ENCODE measurements at places on chromosomes 7 and 10. TPM values are rescaled to one million over a fixed set of nuclear protein-coding genes. Genes with fewer than 3 reads are reported as not detected.
A peak's percentile ranks its signal among the peaks of the same experiment; 100 is the strongest.

DNA sequence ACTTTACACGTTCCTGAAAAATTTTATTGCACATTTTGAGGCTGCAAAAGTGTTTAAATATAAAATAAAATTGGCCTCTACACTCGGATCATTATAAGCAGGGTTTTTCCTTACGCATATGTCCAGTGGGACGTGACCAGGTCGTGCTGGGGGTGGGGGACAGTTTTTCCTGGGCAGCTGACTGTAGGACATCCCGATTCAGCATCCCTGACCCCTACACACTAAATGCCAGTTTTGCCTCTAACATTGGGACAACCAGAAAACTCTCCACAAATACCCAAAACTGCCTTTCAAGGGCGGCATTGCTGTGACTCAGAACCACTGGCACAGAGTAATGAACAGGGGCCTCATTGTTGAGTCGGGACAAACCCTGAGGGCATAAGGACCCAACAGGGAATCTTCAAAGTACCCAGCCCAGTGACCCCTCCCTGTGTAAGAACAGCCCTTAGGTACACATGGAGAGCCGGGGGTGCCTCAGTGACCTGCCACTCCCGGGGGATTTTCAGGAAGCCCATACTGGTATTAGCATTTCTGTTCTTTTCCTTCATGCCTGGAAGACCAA lies 170.6 kb downstream of the ARHGAP21 start:
- no peak for DNase-seq

GRCh38 chr10:113933894-113934532 lies 79.6 kb downstream of the NHLRC2 start:
- DNase-seq: no peak

- no peak for DNase-seq
Measured at GRCh38 chr7:98976396-98977185, 98.3 kb downstream of the TRRAP start.

The SLC18A3 gene
- not detected for total RNA-seq

The NRP1 gene
- total RNA-seq: 18.1 TPM

The NUDT13 gene
- total RNA-seq: 4.7 TPM

DNA sequence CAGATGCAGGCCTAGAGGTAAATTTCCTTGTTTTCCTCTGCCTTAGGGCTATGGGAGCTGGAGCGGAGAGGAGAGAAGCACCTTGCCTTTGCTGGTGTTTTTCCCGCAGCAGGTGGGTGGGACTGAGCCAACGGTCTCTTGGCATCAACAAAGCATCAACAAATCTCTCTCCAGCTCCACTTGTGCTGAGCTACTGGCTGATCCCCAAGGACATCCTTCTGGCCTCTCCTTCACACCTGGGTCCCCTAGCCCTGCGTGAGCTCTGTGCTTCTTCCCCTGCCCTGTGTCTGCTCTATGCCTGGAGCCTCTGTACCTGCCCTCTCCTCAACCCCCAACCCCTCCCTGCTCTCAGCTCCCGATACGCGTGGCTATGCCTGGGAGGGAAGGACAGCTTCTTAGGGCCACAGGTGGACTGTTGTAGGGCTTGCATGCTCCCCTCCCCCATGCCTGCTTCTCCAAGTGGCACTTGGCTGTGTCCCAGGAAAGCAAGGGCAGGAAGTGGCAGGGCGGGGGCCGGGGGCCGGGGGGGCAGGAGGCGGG lies 3.2 kb upstream of the CLDN4 start:
- peak; percentile 87 for DNase-seq

DNA sequence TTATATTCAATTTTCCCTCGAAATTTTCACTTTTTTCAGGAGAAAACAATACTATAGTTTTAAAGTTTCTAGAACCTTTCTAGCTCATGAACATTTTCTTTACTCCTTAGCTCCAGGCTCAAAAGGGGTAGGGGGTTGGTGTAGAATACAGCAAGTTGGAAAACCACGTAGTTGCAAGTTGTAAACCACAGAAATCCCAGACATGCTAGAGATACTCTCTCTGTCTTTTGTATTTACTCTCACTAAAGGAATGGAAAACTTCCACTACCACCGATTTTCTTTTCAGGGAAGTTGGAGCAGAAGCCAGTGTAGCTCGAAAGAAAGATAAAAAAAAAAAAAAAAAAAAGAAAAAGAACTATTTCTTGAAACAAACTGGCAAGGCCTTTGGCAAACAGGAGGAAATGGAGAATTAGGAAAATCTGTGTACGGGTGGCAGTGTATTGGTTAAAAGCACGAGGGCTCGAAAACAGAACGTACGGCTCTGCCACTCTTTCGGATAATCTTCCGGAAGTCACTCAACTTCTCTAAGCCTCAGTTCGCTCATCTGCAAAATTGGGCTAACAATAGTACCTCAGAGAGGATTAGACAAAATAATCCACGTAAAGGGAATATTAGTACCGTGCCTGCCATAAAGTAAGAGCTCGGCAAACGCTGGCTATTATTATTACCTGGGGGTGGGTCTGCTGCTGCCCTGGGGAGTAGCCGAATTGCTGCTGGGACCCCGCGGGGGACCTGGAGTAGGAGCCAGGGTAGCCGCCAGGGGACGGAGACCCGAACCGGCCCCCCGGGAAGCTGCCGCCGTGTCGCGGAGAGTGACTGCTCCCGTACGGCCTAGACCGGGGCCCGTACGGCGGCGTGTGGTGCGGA lies 628 bp downstream of the MPLKIP start:
- no peak for DNase-seq

The CACNB2 gene
- total RNA-seq: not detected
